Fibroblast of skin of scalp (primary cell): ENCODE measurements at places on chromosomes 3 and 15.

GRCh38 chr15:52963865-52964264, 173.7 kb upstream of the ONECUT1 start:
- DNase-seq: no peak

DNA sequence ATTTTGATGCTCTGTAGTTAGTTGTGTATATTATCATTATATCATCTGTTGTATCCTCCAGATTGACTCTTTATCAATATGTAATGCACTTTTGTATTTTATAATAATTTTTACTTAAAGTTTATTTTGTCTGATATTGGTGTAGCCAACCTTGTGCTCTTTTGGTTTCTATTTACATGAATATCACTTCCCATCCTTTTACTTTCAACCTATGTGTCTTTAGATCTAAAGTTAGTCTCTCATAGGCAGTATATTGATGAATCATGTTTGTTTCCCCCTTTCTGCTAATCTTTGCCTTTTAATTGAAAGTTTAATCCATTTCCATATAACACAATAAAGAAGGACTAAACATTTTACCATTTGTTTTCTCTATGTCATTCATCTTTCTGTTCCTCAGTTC, 28.1 kb upstream of the CD200R1L start:
- DNase-seq: no peak

GRCh38 chr3:173371848-173372487, 25.6 kb upstream of the NLGN1 start:
- DNase-seq: peak; percentile 38

GRCh38 chr15:83930392-83931212, 276.7 kb downstream of the ADAMTSL3 start:
- DNase-seq: no peak

GRCh38 chr15:85509973-85510372, 129.6 kb downstream of the AKAP13 start:
- no peak for DNase-seq

GRCh38 chr3:55648591-55649318, 161.6 kb upstream of the WNT5A start:
- DNase-seq: no peak

DNA sequence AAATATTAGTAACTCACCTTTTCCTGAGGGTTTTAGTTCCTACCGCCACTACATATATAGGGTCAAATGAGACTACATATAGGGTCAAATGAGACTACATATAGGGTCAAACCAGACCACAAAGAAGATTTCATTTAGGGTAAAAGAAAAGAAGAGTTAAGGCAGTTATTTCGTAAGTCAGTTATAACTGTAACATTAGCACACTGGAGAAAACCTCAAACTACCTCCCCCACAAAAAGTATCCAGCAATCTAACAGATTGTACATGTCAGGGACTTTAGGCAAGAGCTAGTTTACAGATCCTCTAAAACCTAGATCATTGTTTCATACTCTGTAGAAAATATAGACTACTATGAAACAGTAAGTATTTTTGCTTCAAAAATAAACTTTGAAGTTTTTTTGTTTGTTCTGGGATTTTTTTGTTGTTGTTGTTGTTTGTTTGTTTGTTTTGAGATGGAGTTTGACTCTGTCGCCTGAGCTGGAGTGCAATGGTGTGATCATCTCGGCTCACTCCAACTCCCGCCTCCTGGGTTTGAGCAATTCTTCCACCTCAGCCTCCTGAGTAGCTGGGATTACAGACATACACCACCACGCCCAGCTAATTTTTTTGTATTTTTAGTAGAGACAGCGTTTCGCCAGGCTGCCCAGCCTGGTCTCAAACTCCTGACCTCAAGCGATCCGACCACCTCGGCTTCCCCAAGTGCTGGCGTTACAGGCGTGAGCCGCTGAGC, 92.4 kb upstream of the CGNL1 start:
- no peak for DNase-seq

- DNase-seq: peak; percentile 72
Measured at GRCh38 chr3:152466784-152467183, 198.1 kb downstream of the MBNL1 start.

- DNase-seq: peak; percentile 43
Measured at GRCh38 chr15:76495487-76495886, 158.9 kb downstream of the ISL2 start.

- DNase-seq: peak; percentile 92
Measured at GRCh38 chr3:172280406-172281051, 167.7 kb downstream of the GHSR start.

GRCh38 chr15:59543721-59544547, 67.6 kb upstream of the GCNT3 start:
- no peak for DNase-seq

GRCh38 chr3:50125541-50126286, 29.4 kb upstream of the SEMA3F start:
- DNase-seq: no peak

GRCh38 chr15:74207652-74208440, 5.3 kb upstream of the STRA6 start:
- DNase-seq: no peak

- no peak for DNase-seq
Measured at GRCh38 chr3:120846073-120846472, 61.9 kb upstream of the STXBP5L start.

DNA sequence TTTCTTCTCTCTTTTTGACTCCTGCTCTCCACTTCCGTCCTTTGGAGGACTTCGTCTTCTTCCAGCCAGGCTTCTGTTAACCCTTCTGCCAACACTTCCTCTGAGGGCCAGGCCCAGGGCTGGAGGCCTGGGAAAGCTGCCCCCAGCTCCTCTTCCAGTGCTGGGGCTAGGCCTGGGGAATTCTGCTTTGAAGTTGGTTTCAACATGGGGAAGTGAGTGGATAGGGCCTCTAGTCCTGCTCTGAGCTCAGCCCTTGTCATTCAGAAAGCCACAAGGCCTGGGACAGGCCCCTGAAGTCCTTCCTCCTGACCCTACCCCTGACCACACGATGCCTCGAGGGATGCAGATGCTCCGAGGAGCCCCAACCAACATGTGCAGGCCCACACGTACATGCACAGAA, 53.9 kb upstream of the HERC1 start:
- DNase-seq: no peak

DNA sequence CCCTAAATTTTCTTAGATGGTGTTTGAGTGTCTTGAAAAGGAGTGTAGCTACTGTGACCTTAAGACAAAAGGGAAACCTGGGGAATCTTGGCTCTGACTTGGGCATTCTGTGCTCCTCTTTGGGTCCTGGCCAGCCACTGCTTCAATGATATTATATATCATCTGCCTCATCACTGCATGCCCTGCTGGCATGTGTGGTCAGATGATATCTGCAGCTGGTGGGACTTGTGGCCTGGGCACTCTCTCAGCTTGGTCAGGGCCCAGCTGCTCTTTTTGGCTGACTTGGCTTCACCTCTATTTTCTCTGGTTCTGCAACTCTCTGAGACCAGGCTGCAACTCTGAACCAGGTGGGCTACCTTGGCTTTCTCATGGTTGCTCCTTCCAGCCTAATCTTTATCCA, 446.1 kb upstream of the RARB start:
- DNase-seq: no peak

DNA sequence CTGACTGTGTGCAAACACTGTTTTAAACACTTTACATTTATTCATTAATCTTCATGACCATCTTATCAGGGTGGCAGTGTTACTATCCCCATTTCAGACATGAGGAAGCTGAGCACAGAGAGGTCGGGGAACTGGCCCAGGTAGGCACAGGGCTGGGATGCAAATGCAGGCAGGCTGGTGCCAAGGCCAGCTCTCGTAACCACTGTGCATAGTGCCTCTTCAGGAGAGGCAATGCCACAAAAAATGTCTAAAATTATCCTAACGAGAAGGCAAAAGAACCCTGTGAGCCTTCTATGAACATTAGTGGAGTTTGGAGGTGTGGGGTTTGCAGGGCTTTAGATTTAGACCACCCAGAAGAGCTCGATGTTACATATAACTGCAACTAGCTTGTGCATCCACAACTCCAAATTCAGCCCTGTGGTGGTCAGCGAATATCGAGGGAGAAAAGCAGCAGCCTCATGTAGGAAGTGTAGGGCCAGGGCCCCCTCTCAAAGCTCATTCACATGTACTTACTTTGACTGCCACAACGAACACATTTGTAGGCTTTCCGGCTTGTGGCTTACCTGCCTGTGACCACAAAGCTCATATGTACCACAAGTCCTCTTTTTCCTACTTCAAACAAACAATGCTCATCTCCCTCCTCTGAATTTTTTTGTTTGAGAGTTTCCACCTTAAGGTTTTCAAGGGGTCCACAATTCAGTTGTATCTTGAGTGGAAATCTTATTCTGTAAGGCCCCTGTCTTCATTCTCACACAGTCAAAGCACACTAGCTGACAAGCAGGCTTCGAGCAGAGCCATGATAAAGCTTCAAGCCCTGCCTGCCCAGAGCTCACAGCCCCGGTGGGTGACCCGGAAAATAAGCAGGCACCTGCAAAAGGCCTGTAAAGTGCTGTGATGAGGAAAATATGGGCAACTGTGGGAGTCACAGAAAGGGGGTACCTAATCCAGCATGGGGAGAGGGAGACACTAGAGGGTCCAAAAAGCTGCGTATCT, 722.9 kb upstream of the CFAP20DC start:
- DNase-seq: no peak

GRCh38 chr3:12268049-12268735, 20.7 kb upstream of the PPARG start:
- DNase-seq: no peak

DNA sequence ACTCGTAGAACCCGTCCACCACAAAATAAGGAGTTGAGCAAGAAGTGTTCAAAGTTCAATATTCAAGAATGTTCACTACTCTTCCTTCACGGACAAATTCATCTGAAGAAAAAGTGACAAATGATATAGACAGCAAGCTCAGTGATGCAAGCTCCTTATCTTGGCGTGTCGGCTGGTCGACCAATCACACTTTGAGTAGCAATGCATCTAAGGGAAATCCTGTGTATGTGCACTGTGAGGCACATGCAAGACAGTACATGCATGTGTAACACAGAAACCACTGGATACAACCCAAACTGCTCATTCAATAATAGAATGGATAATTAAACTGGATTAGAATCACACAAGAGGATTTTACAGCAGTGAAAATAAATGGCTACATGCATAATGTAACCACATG, 64.4 kb upstream of the CSPG5 start:
- no peak for DNase-seq

GRCh38 chr15:55112706-55113105, 84.0 kb downstream of the RSL24D1 start:
- DNase-seq: no peak

DNA sequence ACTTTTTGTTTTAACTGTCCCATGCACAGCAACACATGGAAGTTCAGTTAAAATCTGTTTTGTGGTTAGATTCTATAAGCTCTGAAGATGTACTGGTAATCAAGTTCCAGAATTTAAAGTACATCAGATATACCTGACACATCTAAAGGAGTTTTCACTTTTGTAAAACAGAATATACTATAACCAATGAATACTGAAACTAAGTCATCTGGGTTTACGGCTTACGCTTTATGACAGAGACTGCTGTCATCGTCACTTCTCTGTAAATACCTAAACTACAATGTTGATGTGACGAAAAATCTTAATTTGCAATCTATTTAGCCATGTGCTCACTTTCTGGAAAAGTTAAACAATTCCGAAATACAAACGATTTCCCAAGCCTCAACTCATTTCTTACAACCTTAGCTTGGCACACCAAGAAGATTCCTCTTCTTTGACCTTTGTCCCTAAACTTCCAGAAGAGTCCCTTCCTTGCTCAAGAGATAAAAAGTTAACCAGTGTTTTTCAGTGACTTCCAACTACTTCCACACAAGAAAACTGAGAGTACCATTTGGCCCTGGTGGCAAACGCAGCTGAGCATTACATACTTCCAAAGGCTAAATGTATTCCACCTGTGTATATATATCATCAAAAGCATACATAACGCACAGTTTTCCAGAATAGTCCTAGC, 56.8 kb upstream of the NEK10 start:
- DNase-seq: no peak

- DNase-seq: peak; percentile 79
Measured at GRCh38 chr3:64341296-64341695, 116.0 kb upstream of the PRICKLE2 start.

GRCh38 chr3:127411083-127411727, 123.4 kb upstream of the PRR20G start:
- DNase-seq: no peak

- no peak for DNase-seq
Measured at GRCh38 chr3:12347301-12347700, 58.4 kb downstream of the PPARG start.

DNA sequence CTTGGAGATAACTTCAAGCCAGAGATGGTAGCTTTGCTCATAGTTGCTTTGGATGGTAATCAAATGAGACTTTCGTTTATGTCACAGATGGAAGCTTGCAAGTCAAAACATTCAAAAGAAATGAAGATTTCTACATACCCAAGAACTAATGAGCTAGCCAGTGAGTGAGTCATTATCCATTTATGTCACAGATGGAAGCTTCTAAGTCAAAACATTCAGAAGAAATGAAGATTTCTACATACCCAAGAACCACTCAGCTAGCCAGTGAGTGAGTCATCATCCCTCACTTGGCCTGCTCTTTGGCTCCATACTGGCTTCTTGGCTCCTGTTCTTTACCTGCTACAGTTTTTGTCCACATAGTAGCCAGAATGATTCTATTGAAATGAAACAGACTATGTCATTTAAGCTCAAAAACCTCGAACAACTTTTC, 559.8 kb upstream of the CBLB start:
- DNase-seq: peak; percentile 99
